ENCODE measurements at places on chromosomes 7 and 10.

DNA sequence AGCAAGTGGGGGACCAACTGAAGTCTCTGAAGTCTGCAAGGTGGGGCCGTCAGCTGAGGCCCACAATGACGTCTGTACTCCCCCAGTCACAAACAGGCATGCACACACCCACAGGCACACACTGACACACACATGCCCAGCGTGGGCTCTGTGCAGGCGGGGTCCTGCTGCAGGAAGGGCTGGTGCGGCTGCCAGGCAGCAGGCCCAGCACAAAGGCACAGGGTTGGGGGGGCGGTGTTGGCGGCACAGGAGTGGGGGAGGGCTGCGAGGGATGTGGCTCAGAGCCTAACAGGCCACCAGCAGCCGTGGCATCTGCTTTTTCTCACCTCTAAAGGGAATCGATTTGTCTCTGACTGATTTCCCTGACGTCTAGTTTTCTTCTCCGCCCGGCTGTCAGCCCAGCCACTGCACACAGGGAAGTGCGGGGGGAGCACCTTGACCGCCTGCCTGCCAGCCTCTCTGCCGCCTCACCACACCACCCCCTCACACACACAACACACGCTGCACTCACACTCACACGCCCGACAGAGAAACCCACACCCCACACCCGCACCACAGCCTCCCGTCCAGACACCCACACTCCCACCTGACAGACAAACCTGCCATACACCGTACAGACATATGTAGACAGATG, 43.5 kb upstream of the ZMIZ1 start:
- peak; percentile 30 for DNase-seq

DNA sequence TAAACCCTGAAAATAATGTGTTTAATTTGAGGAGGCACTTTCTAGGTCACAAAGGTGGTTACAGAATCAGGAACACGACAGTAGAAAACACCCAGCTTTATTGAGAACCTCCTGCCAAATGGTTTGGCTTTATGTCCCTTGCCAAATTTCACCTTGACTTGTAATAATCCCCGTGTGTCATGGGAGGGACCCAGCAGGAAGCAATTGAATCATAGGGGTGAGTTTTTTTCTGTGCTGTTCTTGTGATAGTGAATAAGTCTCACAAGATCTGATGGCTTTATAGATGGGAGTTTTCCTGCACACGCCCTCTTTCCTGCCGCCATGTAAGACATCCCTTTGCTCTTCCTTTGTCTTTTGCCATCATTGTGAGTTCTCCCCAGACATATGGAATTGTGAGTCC, 193.8 kb upstream of the KLF6 start:
- DNase-seq: no peak

DNA sequence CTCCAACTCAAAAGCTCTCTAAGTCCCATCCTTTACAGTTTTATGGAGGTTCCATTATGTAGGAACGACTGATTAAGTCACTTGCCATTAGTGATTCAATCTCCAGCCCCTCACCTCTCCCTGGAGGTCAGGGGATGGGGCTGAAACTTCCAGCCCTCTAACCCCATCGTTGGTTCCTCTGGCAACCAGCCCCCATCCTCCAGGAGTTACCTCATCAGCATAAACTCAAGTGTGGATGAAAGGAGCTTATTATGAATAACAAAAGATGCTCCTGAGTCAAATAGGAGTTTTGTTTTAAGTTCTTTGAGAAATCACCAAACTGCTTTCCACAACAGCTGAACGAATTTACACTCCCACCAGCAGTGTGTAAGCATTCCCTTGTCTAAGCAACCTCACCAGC, 494.3 kb upstream of the AUTS2 start:
- no peak for DNase-seq

DNA sequence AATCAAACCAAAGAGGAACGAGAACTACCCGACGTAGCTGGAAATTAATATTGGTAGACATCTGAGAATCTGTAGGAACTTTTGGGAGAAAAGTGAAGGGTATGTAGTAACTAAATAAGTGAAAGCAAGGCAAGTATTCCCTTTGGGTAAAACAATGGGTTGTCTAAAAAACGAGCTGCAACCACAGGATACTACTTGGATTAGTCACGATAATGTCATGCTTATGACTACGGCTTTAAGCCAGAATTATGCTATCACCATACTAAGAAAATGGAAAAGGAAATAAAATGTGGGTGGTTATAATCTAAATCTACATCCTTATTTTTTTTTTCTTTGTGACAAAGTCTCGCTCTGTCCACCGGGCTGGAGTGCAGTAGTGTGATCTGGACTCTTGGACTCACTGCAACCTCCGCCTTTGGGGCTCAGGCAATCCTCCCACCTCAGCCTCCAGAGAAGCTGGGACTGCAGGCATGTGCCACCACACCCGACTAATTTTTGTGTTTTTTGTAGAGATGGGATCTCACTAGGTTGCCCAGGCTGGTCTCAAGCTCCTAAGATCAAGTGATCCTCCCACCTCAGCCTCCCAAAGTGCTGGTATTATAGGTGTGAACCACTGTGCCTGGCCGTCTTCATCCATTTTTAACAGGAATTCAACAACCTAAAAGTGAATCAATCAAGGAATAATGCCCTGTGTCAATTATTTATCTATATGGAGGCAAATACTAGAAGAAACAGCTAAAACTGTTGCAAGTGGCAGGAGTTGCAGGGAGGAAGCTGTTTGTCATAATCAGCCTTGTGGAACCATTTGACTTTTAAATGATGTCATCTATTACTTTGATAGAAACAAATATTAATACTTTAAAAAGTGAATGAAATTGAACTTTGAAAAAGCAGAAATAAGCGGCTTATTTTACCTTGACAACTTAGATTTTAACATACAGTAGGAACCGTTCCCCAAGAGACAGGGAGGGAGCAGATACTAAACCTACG, 189.3 kb downstream of the PRPF18 start:
- no peak for DNase-seq

DNA sequence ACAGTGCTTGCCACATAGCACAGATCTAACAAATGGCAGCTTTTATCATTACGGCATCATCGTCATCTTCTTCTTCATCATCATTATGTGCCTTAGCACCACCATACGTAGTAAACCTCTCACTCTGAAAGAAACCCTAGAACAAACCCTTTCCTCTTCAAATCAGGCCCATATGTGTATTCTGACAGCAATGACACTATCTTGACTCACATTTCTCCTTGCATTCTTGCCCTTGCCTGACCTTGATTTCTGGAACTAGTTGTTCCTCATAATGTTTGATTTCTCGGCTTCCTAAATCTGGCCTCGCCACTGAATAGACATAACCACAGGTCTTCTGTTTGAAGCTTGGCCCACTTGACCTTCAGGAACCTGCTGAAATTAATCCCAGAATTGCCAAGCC, 115.3 kb downstream of the DGKI start:
- no peak for DNase-seq

DNA sequence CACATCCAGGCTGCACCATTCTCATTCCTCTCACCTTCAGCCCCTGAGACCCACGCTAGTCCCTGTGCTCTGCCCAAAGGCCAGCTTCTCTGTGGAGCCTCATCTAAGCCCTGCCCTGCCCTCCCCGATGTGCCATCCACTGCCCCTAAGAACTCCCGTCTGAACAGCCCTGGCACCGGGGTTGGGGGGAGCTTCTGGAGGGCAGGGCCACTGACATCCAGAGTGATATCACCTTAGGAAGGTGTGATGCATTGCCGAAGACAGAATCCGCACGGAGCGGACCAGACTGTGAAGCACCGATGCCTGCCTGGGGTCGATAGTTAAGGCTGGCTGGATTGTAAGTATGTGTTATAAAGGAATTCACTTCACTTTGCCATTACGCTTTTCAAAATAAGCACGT, 511.0 kb downstream of the PTPRN2 start:
- no peak for DNase-seq

GRCh38 chr7:24059775-24060174, 224.2 kb upstream of the NPY start:
- DNase-seq: no peak

GRCh38 chr7:31465285-31465684, 48.6 kb upstream of the ITPRID1 start:
- no peak for DNase-seq

DNA sequence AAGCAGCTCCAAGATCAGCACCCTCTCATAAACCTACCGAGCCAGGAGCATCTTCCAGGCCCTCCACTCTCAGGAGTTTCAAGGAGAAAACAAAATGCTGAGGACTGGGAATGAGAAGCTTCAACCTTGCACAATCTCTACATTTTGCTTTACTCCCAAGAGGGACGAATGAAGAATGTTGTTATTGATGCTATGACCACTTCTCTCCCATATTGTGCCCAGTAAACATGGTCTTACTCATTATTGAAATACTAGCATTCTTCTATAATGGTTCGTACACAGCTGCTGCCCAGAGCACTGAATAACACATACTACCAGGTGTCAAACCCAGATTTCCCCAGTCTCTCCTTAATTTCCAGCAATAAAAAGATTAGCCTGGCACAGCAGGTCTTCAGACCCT, 63.4 kb upstream of the BET1 start:
- DNase-seq: no peak

GRCh38 chr7:37076668-37077067, 352.4 kb upstream of the AOAH start:
- DNase-seq: no peak

- DNase-seq: no peak
Measured at GRCh38 chr10:117374506-117375359, 507 bp downstream of the PDZD8 start.

GRCh38 chr10:110547139-110547761, 20.2 kb upstream of the SMC3 start:
- DNase-seq: no peak

Data from stimulated activated CD8-positive, alpha-beta memory T cell treated with anti-CD3 and anti-CD28 coated beads, Interleukin-15, amount 100 ng/mL, for 4 hours (primary cell).